Lung microvascular endothelial cell (primary cell): ENCODE measurements at places on chromosomes 6 and 20.
A peak's percentile ranks its signal among the peaks of the same experiment; 100 is the strongest.

DNA sequence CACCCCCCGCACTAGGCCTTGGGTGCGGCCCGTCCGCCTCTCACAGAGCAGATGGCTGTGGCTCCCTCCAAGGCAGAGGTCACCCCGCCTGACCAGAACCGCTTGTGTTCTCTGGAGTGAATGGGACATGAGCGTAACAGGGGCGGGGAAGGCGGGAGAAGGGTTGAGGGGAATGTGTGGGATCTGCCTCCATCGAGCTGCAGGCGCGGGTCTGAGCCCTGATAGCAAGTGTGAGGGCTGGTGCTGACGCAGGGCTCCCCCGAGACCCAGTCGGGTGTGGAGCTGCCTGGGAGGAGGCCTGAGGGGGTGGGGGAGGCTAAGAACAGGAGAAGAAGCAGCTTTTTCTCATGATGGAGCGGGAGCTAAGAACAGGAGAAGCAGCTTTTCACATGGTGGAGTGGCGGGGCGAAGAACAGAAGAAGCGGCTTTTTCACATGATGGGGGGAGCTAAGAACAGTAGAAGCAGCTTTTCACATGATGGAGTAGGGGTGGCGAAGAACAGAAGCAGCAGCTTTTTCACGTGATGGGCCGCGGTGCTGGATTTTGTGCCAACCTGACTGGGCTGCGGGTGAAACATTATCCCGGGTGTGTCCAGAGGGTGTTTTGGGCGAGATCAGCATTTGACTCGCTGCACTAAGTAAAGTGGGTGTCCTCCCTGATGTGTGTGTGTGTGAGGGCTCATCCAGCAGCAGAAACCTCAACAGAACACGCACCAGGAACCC, 169.3 kb downstream of the TTLL2 start:
- DNase-seq: no peak

DNA sequence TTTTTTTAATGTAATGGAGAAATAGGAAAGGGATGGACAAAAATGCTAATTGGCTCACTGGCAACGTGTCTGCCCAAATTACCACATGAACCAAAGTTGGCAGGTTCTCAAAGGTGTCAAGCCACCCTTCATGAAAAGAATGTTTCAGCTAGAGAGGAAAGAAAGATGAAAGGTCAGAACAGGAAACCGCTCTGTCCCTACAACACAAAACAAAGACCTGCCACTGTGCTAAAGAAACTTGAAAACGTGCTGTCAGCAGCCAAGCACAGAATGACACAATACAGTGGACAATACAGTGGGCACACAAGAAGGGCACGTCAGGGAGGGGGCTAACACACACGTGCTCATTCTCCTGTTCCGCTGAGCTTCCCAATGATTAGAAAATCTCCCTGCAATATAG, 4.9 kb downstream of the PREP start:
- DNase-seq: peak; percentile 56

GRCh38 chr6:16750566-16750965, 10.7 kb downstream of the ATXN1 start:
- DNase-seq: no peak

DNA sequence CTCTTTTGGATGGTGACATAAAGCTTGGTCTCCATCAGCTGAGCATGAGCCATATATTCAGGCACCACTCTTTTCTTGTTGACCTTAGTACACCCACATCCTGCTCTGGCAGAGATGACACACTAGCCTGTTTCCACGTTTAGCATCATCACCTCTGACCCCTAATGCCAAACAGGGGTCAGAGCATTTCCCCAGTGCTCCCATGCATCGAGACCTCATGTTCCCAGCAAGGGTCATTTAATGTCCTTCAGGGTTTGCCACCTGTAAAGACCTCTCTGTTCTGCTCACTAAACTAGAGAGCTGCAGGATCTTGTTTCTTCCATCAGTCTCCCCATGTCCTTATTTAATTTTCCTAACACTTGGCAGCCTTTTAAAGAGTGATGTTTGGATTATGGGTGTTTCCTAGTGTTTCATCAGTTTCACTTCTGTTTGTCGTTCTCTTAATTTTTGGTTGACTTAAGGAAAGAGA, 97.5 kb downstream of the AIG1 start:
- DNase-seq: peak; percentile 6

DNA sequence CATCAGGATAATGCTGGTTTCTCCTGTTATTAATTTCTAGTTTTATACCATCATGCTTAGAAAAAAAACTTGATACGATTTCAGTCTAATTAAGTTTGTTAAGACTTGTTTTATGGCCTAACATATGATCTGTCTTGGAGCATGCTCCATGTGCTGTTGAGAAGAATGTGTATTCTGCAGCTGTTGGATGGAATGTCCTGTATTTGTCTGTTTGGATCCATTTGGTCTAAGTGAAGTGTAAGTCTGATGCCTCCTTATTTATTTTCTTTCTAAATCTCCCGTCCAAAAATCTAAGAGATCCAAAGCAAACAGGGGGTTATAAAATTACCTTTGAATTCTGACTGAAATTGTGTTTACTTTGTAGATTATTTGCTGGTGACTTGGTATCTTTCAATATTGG, 30.0 kb upstream of the PRND start:
- peak; percentile 7 for DNase-seq

- DNase-seq: no peak
These were observed 46.8 kb upstream of the UNC93A start for GRCh38 chr6:167244064-167244960.

- no peak for DNase-seq
These were observed at the start of gene TNF for GRCh38 chr6:31575335-31575901. TSS of gene TNF (plus strand) at chr6:31575565. CDS start at chr6:31575742, 177 bp downstream.

DNA sequence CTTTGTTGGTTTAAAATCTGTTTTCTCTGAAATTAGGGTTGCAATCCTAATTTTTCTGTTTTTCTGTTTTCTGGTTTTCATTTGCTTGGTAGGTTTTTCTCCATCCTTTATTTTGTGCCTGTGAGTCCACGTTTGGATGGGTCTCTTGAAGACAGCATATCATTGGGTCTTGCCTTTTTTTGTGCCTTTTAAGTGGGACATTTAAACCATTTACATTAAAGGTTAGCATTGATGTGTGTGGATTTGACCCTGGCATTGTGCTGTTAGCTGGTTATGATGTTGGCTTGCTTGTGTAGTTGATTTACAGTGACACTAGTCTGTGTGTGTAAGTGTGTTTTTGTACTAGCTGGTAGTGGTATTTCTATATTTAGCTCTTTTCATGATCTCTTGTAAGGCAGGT, 28.0 kb upstream of the CST5 start:
- no peak for DNase-seq

GRCh38 chr6:47525330-47526057, 47.9 kb downstream of the CD2AP start:
- peak; percentile 17 for DNase-seq

DNA sequence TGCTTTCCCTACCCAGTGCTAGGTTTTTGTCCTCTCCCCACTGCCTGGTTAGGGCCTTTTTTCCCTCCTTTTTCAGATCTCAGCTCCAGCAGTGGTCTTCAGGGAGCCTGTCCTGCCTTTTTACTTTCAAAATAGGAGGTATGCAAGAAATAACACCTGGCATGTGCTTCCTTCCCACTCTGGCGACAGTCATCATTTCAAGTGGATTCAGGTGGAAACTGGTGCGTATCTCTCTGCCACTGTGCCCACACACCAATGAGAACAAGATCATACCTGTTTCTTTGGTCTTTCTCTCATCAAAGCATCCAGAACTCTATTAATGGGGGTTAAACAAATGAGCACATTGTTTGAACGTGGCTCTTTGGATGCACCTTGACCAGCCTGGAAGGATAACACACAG, 95.7 kb upstream of the GGTLC1 start:
- DNase-seq: no peak

DNA sequence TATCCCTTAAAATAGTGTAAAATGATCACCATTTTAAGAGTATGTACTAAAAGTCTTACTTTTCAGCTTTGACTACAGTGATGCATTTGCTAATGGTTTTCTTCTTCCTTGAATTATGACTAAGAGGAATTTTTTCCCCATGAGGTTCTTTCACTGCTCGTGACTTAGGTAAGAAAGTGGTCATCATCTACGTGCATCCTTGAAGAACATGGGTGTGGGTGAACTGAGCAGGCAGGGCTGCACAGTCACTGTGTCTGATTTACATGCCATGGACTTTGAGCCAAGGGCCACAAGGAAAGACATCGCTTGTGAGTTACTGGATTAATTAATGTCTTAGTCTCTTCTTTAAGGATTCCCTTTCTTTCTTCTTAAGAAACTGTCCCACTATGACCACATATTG, 33.3 kb downstream of the NQO2 start:
- no peak for DNase-seq

- no peak for DNase-seq
These were observed 120.4 kb downstream of the MRPL14 start for GRCh38 chr6:44006872-44007303.

DNA sequence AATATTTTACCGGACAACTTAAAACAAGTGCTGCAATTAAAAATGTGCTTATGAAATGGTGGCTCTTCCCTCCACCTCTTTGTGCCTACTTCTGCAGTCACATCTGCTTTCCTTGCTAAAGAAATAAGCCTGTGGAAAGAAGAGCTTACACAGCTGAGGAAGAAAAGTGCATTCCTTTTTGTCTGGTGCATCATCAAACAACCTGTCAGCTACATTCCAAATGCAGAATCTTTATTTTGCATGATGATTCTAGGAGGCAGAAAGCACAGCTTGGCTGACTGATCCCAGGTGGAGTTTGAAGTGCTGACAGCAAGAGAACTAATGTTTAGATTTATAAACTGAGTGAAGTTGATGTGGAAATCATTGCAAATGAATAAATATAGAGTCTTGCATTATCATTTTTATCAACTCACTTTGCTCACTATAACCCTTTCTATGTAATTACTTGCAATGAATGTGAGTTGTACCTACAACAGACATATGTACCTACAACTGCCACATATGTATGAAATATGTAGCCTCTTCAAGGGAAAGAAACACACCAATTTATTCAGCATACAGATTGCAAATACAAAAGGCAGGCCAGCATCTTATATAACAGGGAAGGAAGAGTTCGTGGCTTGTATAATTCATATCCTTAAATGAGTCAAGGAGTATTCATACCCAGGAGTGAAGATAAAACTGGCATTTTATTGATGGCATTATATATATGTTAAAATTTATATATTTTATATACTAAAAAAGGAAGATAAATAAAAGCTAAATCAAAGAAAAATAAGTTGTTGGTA, 223.4 kb upstream of the MCHR2 start:
- DNase-seq: no peak

GRCh38 chr6:30465595-30466306, 23.6 kb upstream of the HLA-E start:
- no peak for DNase-seq

DNA sequence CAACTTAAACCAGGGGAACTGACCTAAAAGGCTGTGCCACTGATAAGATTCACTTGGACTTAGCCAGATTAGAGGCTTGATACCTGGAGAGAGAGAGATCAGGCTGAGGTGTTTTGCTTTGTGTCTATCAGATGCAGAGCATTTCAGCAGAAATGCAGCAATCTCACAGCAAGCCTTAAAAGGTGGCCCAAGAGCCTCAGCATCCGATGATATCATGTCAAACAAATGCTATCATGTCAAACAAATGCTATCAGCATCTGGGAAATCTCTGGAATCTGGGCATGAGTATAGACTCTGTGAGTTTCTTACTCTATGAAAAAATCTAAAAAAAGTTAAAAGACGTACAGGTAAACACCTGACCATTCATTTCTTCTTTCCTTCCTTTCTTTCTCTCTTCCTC, 718.9 kb downstream of the EYS start:
- no peak for DNase-seq

- DNase-seq: no peak
These were observed 84.1 kb upstream of the TSHZ2 start for GRCh38 chr20:52888096-52888495.

- DNase-seq: no peak
These were observed 13.0 kb downstream of the KIF16B start for GRCh38 chr20:16560216-16560615.

GRCh38 chr6:7119272-7119801, 11.6 kb downstream of the RREB1 start:
- DNase-seq: no peak
